ENCODE measurements at places on chromosomes 6 and 20.

GRCh38 chr6:28900577-28901256 is 23.1 kb downstream of the TRIM27 start:
- no peak for DNase-seq

DNA sequence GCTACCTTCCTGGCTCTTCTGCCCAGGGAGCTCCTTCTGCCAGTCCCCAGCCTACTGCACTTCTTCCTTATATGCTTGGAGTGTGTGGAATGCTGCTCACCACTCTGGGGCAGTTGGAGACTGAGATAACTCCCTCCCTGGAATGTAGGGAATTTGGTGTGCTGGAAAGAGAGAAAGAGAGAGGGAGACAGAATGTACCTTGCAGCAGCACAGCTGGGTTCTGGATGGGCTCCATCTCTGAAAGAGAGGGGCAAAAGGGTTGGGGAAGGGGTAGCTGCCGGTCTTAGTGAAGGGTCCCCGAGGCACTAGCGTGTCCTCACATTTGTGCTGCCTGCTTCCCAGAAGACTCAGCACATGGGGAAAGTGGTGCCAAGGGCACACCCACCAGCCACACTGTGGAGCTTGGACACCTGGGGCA is 40.2 kb upstream of the DDR1 start:
- no peak for DNase-seq

DNA sequence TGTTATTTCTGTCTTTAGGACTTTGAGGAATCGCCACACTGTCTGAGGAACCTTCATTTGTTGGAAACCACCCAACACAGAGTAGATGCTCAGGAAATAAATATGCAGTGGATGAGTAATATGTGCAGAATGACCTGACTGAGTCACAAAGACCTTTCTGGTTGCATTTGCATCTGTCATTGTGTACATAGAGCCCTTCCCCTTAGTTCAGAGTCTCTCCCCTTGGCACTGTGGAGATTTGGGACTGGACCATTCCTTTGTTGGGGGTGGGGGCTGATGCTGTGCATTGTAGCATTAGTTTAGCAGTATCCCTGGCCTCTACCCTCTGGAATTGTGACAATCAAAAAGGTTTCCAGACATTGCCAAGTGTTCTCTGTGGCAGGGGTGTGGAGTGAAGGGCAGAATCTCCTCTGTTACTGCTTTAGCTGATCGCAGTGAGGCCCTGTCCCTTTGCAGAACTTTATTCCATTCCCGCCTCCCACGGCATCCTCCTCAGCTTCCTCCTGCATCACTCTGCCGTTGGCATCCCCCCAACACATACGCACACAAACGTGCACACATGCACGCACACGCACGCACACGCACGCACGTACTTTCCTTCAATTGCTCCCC is 64.5 kb downstream of the EYA2 start:
- DNase-seq = no peak

DNA sequence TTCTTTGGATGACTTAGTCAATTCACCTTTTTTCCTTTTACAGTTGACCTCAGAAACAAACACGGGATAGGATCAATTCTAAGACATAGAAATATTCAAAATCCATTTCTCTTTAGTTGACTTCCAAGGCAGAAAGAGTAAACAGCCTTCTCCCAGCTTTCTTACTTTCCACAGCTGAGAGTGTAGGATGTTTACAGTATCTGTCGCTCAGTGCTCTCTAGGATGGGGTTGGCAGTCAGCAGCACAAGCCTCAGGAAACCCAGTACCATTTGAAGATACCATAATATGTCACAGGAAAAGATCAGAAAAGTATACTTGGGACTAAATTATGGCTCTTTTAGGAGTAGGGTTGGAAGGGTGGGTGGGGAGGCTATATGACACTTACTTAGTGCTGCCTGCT is 88.2 kb downstream of the OGFRL1 start:
- no peak for DNase-seq

- no peak for DNase-seq
Measured at GRCh38 chr20:60631585-60632287, 620.3 kb upstream of the CDH4 start.

DNA sequence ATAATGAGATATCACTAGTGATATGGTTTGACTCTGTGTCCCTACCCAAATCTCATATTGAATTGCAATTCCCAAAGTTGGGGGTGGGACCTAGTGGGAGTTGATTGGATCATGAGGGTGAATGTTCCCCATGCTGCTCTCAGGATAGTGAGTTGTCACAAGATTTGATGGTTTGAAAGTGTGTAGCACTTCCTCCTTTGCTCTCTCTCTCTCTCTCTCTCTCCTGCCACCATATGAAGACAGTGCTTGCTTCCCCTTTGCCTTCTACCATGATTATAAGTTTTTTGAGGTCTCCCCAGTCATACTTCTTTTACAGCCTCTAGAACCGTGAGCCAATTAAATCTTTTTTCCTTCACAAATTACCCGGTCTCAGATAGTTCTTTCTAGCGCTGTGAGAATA is 1002.0 kb upstream of the ADGRB3 start:
- DNase-seq = no peak

DNA sequence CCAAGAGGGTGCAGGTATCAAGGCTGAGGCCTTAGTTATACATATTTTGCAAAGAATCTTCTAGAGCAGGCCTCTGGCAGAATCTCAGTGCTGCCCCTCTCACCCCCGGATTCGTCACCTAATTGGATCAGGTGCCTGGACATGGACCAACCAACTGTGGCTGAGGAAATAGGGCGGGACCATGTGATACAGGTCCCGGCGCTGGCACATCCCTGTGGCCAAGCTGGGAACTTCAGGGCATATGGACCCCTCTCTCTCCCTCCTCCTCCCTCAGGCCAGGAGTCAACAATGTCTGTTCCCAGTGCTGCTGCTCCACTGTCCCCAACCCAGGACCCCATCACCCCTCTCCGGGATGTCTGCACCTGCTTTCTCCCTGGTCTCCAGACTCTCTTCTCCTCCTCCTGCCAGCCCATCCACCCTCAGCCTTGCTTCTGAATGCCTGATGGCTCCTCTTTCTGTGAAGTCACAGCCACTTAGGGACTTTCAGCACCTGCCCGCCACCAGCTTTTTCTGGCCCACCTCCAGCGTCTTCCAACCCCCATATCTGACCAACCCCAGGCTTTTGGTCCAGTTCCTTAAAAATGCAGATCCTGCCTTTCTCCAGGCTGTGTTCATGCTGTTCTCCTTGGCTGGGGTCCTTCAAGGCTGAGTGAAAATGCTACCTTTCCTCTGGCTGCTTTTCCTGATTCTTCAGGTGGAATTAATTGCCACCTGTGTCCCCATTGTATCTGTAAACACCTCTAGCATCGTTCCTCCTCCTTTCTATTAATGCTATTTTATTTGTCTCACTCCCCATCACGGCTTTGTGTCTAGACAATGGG is 19.0 kb upstream of the MLN start:
- no peak for DNase-seq

DNA sequence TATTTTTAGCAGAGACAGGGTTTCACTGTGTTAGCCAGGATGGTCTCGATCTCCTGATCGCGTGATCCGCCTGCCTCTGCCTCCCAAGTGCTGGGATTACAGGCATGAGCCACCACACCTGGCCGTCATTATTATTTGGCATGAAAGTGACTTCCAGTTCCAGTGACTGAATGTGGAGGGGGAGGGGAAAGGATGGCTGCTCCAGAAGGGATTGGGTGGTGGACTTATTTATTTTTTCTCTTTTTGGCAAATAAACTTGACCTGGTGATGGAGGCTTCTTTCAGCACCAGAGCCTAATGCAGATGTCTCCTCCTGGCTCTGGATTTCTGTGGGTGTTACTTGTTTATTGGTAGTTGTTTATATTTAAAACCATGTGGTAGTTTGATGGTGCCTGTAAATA is 16.9 kb upstream of the SLC22A23 start:
- no peak for DNase-seq

GRCh38 chr6:168583126-168583525 is 142.1 kb downstream of the SMOC2 start:
- DNase-seq = no peak

GRCh38 chr6:111668410-111668809 is 62.7 kb upstream of the TRAF3IP2 start:
- DNase-seq = no peak

DNA sequence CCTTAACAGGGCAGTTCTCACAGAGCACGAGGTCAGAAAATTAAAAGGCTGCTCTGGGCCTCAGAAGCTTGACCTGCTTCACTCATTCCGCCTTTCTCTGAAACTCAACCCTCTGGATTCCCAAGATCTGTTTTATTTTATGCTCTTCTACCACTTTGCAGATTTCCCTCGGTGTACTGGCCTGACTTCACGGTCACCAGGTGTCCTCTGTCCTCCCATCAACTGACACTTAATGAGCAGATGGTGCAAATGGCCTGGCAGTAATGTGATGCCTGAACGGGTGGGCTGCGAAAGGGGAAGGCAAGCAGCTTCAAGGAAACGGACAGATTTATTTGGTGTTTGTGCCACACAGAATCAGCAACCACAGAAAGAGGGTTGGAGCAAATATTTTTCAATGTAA is 169.7 kb upstream of the TFAP2D start:
- DNase-seq = no peak

- DNase-seq = no peak
Measured at GRCh38 chr6:131802347-131802746, 5.5 kb upstream of the ENPP1 start.

DNA sequence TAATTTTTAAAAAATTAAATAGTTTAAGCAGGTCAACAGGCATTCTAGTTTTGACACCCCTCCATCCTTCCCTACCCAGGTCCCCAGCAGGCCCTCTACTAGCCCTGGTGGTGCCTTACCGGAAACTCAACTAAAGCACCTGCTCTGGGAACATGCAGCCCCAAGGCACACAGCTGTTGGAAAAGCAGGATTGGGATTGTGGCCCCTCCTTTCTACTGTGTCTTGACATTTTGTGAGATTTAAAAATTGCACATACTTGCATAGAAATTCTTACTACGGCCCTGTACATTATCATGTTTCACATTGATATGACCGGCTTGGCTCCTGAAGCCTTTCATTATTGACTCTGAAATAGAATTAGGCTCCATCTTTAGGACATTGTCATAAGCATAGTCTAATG is 423.2 kb downstream of the GRIK2 start:
- no peak for DNase-seq

GRCh38 chr20:37273988-37274387 is 12.4 kb upstream of the GHRH start:
- DNase-seq = no peak

DNA sequence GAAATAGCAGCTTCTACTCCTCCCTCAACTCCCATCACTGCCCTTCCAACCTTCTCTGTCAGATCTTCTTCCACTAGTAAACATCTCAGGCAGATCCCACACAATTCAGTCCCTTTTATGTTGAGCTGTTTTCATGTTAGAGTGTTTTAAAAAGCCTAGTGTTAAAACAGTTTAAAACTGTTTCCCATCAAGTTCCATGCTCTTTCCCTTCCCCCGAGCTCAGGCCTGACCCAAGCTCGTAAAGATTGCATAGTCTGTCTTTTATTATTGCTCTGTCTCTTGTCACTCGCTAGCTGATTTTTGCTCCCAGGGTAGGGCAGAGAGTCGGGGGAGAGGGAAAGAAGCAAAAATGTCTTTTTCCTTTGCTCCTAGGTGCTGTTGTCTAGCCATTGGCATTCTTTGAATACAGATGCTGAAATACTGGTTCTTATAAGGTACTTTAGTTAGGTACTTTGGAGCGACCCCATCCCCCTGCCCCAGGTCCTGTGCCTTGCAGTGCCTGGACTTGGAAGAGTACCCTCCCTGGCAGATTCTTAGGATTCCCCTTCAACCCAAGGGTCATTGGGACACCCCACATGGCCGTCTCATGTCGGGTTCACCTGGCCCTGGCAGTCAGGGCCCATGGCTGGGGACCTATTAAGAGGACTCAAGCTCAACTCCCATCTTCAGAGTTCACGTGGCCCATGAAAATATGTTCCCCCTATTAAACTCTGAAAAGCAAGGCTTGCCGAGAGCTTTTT is 101.2 kb upstream of the ARMC2 start:
- DNase-seq = no peak

GRCh38 chr6:34349211-34349610 is 43.3 kb downstream of the NUDT3 start:
- DNase-seq = no peak

DNA sequence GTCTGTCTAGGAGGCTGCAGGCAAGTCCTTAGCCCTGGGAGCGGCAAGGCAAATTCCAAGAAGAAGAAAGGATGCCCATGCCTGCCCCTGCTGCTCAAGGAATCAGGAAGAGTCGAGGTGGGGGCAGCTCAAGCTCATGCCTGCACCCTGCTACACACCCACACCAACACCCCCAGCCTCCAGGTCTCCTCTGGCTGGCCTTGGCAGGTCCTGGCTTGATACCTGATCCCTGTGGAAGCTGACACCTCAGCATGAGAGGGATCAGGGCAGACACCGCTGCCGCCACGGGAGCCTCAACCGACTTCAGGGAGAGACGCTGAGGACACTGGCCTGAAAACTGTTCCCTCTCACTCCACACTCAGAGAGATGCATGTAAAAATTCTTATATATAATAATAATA is 35.5 kb upstream of the MAFB start:
- DNase-seq = no peak

DNA sequence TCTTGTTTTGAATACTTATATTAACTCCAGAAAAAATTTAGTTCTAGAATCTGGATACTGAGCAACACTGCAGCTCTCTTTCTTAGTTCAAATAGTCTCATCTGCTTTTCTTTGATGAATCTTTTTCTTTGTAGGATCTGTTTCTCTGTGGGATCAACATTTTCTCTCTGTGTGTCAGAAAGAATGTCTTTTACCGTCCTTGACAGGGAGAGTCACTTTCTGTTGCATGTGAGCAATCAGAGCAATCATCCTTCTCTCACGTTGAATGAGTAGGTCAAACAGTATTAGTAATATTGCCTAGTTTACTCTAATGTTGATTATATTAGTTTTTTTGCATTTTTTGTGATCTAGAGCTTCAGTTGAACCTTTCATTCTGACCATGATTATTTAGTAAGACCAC is 130.9 kb downstream of the TRMT11 start:
- DNase-seq = no peak

- DNase-seq = no peak
Measured at GRCh38 chr6:6439778-6440177, 119.3 kb upstream of the F13A1 start.

DNA sequence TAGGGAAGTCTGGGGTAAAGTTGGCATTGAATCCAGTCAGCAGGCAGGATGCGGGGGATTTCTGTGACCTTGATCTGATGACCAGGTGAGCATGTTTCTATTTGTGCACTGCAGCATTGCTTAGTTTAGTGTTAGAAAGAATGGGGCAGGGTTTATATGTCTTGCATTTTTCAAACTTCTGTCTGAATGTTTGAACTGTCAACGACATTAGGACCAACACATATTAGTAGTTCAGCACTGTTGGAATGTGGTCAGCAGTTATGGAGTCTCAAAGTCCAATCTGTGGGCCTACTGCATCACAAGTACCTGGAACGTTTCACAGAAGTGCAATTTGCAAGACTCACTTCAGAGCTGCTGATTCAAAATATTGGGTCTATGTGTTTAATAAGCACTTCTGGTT is 276.6 kb upstream of the BMP2 start:
- DNase-seq = no peak
